Anterior cingulate cortex (tissue), 58 donors: ENCODE measurements at places on chromosomes 7 and 10.

DNA sequence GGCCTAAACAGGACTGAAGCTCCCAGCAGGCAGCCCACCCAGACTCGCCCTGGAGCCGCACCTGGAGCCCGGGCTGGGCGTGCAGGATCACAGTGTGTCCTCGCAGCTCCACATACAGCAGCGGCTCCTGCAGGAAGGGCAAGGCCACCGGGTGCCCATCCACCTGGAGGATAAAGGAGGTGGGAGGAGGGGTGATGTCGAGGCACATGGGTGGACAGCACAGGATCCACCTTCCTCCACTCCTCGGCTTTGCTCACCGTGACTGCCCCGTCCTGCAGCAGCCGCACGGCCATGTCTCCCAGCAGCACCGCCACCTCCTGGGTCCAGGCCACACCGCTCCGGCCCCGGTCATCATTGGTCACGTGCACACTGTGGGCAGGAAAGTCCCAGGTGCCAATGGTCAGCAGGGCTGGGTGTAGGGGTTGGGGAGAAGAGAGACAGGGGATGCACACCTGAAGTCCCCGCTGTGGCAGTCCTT lies 16.8 kb downstream of the ATP6V1F start:
- DNase-seq, result no peak

- no peak for DNase-seq
These were observed 97.0 kb downstream of the HGF start for GRCh38 chr7:81672872-81673271.

GRCh38 chr10:100479037-100479436 lies 16.2 kb downstream of the WNT8B start:
- DNase-seq, result no peak

GRCh38 chr10:125722811-125723210 lies 3.3 kb downstream of the EDRF1 start:
- DNase-seq, result no peak

GRCh38 chr10:94016727-94017714 lies 23.3 kb downstream of the PLCE1 start:
- no peak for DNase-seq

- DNase-seq, result no peak
These were observed 4.5 kb downstream of the MBL2 start for GRCh38 chr10:52768001-52768532.

DNA sequence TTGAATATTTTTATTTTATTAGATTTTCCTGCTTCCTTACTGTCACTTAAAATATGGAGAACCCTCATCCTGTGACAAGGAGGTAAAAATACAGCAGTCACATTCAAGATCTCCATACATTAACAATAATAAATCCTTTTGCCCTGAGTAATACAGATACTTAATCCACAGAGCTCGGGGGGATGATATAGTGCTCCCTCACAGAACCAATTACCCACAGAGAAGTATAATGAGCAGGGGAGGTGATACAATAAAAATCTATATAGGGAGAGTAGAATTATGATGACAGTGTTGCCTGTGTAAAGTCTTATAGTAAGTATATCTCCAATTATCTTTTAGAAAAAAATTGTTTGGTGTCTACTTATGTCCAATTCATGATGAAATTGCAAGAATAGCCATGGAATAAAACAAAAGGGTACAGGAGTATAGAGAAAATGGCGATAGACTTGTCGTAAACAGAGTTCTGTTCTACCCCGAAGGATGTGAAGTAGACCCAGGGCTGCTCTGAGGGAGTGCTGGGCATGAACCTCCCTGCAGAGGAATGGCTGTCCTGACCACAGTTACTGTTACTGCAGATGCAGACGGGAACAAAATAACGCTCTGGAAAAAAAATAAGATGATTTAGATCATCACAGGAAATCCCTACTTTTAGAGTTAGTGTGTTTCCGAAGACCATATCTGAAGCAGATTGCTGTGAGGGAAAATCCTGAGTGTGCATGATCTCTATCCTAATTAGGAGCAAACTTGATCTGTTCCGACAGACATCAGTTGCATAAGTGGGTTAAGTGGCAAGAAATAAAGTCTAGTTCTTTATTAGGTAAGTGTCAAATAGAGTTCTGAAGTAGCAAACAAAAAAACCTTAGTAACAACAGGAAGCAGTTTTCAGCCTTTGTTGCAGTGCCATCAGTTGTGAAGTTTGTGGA lies 123.7 kb downstream of the KAT6B start:
- no peak for DNase-seq

DNA sequence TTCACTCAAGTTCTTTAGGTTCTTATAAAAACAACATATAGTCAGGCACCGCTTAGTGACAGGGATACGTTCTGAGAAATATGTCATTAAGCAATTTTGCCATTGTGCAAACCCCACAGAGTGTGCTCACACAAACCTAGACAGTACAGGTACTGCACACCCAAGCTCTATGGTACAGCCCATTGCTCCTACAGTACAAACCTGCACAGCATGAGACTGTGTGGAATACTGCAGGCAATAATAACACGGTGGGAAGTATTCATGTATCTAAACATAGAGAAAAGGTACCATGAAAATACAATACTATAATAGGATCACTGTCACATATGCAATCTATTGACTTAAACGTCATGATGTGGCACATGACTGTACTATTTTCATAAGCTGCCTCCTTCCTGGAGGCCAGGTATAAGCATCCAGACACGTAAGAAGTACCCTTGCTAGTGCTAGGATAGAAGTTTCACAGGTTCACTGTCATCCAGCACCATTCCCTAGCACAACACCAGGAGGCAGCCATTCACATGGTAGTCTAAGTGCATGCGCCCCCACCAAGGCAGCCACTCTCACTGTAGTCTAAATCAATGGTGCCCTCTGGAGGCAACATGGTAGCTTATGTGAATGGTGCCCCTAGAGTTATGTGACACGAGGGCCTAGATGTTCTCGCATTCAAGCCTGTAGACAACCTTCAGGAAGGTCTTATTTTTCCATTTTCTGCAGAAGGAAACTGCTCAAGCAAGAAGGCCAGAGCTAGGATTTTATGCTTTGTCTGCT lies 98.5 kb downstream of the ARHGAP22 start:
- no peak for DNase-seq

- no peak for DNase-seq
These were observed 827 bp upstream of the FASTK start for GRCh38 chr7:151081170-151082101.

GRCh38 chr10:68647672-68648341 lies 73.2 kb upstream of the CCAR1 start:
- no peak for DNase-seq

DNA sequence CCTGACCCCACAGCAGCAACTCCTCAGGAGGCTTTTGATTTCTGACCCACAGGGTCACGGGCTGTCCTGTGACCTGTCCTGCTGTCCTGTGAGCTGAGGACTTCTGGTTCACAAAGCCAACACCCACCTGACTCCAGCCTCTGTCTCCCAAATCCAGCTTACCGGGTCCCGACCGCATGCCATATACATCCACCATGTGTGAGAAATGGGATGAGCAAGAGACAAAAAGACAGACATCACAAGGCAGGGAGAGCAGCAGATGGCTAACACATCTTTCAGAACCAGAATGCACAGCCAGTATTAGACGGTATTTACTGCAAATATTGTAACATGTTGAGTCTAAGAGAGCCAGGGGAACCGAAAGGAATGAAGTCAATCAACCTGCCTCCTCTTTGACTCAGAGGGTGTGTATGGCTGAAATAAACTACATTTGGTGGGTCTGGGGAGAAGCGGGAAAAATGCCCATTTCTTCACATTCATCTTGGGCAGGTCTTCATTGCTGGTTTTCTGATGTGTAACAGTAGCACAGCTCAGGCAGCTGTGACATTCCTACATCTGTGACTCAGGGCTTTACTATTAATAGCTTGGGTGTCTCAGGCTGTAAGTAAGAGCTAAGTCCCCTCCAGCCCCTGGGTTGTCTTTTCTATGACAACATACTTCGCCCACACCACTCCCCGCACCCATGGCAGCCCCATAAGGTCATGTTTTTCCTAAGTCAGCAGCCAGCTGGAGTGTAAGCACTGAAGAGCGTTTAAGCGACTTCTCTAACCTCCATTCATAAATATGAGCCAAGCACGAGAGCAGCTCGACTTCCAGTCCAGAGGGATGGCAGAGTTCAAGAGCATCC lies 25.0 kb downstream of the ABLIM1 start:
- DNase-seq, result no peak

DNA sequence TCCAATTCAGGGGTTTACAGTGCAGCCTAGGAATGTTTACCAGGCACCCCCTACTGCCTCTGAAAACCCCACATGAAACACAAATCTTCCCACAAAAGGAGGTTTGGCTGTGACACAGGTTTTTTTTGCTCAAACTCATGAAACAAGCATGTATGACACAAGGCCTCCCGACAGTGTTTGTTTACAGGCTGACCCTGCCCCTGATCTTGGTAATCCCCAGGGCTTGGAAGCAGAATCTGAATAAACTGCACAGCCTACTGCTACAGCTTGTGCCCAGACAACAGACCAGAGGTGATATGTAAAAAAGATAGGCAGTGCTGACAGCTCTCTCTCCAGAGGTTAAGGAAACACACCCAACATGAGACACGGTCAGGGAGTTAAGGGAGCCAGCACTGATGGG lies 184.2 kb downstream of the KMT2E start:
- no peak for DNase-seq

GRCh38 chr10:103512591-103513379 lies 19.3 kb downstream of the NEURL1 start:
- DNase-seq, result no peak

- no peak for DNase-seq
These were observed 1269.8 kb downstream of the XPNPEP1 start for GRCh38 chr10:108653531-108653930.
